ENCODE measurements at places on chromosomes 5 and 9. TPM values are rescaled to one million over a fixed set of nuclear protein-coding genes. Genes with fewer than 3 reads are reported as not detected.

DNA sequence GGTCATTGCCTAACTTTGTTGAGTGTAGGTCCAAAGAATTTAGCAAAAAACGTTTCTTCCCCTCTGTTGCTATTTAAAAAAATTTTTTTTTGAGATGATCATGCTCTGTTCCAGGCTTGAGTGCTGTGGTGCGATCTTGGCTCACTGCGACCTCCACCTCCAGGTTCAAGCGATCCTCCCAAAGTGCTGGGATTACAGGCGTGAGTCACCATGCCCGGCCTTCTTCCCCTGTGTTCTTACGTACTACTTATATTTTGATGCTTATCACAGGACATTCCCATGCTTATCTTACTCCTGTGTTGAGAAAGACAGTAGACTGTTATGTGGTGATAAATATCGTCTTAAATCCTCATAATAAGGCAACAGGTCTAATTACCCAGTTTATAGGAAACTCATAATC, 2.5 kb downstream of the ACER2 start:
- no peak for DNase-seq

DNA sequence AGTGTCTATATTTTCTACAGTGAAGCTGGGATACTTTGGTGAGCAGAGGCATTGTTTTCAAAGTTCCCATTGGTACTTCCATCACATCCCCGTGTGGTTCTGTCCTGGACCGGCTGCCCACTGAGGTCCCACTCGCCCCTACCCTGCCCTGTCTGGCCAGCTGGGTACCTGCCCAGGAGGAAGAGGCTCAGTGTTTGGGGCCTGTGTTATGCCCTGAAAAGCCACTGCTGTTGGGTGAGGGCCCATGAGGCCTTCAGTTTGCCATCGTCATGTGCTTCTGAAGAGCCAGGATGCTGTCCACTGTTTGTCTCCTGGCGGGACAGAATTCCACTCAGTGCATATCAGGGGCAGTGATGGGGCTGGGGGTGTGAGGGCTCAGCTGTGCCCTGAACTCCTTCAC, 2.6 kb upstream of the CEP72 start:
- DNase-seq, result no peak

DNA sequence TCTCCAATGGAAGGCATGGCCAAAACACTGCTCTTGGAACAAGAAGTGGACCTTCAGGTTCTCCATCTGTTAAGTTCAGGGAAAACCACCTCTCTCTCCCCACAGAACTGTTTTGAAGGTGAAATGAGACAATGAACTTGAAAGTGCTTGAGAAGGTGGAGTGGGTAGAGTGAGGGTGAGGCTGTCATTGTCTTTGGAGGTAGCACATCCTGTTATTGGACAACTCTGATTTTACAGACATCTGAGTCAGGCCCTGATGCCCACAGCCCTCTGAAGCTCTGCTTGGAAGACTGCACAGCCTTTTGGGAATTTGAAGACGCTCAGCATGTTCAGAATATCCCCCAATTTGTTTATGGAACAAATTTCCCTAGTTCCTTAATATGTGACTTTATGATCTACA, 27.6 kb upstream of the TEX48 start:
- no peak for DNase-seq

DNA sequence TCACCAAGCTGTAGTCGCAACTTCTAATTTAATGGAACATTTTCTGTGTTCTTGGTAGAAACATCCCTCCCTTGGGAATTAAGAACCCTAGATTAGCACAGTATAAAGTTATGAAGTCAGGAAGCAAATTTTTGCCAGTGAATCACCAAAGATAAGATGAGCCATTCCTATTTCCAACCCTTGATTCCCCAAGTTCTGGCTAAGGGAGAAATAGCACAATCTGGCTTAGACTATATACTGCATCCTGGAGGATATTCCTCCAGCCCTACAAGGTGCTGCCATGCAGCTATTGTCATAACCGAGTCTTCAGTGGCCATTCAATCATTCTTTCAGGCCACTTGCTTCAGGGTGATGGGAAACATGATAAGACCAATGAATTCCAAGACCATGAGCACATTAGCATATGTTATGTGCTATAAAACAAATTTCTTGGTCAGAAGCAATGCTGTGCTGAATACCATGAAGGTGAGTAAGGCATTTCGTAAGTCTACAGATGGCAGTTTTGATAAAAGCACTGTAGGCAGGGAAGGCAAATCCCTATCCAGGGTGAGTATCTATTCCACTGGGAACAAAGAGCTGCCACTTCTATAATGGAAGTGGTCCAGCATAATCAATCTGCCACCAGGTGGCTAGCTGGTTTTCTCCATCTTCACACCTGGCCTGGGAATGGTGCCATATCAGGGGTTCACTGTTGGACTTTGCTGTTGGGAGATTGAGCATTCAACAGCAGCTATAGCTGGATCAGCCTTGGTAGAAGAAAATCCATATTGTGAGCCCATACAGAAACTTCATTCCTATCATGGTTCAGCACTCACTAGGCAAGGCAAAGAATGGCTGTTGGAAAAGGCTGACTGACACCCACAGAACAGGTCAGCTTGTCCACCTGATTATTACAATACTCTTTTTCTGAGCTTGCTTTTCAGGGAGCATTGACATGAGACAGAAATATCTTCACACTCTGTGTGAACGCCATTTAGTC, 19.6 kb upstream of the ARL15 start:
- peak; percentile 85 for DNase-seq

GRCh38 chr9:87077986-87078385, 130.7 kb upstream of the GAS1 start:
- no peak for DNase-seq

DNA sequence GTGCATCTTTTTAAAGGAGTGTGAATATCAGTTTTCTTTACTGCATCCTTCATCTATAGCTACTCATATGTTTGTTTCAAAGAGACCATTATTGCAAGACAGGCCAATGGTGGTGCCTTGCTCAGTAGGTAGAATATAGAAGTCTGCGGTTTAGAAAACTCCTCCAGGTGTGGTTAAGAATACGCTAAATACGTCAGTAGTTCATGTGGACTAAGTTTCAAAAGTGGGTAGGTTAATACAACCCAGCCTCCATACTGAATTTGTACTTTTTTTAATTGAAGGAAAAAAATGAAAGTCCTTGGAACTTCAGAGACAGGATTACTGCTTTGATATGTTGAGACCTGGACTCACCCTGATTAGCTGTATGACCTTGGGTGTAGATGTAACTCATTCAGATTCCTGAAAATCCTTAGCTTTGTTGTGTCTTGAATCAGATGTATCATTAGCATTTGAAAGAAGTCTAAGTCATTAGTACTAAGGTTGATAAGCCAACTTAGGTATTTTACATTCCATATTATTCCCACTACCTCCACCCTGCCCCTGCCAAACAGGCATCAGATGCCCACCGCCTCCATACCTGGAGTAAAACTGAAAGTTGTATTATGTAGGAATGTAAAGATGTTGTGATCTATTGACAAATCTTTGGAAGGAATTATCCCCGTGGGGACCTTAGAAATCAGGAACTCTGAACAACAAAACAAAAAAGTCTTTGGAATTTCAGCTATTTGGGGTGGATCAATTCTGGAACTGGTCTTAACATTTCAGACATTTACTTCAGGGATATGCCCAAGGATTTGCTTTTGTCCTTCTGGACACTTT, 6.1 kb downstream of the BASP1 start:
- DNase-seq, result no peak

The MEIKIN gene
- not detected for total RNA-seq

GRCh38 chr5:41636605-41637004, 126.2 kb upstream of the PLCXD3 start:
- no peak for DNase-seq

The SLC28A3 gene
- total RNA-seq, result 0.06 TPM
